NCI-H1436 treated with DMSO at 0.1 percent for 48 hours (cell line): ENCODE measurements at places on chromosomes 7 and 10.
A peak's percentile ranks its signal among the peaks of the same experiment; 100 is the strongest.

- DNase-seq: no peak
Measured at GRCh38 chr10:103635580-103635979, 142.1 kb downstream of the NEURL1 start.

- DNase-seq: no peak
Measured at GRCh38 chr10:59995862-59996261, 89.5 kb upstream of the CCDC6 start.

- no peak for DNase-seq
Measured at GRCh38 chr7:38975944-38976392, 1.7 kb upstream of the POU6F2 start.

GRCh38 chr10:132204781-132205473, 18.2 kb downstream of the DPYSL4 start:
- DNase-seq: no peak

- no peak for DNase-seq
Measured at GRCh38 chr10:118300320-118300719, 41.8 kb downstream of the FAM204A start.

DNA sequence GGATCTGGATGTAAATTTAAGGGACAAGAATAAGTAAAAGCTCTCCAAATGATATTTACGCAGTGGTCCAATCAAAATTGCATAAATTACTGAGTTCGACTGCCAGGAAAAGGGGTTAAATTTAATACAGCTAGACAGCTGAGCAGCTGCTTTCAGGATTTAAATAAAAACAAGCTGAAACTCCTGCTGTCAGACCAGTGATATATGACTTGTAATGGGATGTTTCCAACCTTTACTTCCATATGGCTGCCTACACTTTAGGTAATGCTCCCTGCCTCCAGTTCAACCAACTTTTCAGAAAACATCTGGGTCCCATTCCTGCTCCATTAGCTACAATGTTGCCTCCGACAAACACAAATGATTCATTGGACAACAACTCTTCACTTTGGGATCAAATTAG, 326.3 kb upstream of the DGKB start:
- DNase-seq: no peak

GRCh38 chr7:92461027-92462003, 14.0 kb downstream of the GATAD1 start:
- no peak for DNase-seq

- no peak for DNase-seq
Measured at GRCh38 chr7:755413-755805, 28.3 kb upstream of the PRKAR1B start.

- DNase-seq: peak; percentile 43
Measured at GRCh38 chr10:99845837-99846382, 63.5 kb downstream of the ABCC2 start.

- DNase-seq: no peak
Measured at GRCh38 chr7:130595986-130596385, 72.6 kb downstream of the COPG2 start.

GRCh38 chr10:133394801-133395221, 854 bp downstream of the MTG1 start:
- DNase-seq: no peak

DNA sequence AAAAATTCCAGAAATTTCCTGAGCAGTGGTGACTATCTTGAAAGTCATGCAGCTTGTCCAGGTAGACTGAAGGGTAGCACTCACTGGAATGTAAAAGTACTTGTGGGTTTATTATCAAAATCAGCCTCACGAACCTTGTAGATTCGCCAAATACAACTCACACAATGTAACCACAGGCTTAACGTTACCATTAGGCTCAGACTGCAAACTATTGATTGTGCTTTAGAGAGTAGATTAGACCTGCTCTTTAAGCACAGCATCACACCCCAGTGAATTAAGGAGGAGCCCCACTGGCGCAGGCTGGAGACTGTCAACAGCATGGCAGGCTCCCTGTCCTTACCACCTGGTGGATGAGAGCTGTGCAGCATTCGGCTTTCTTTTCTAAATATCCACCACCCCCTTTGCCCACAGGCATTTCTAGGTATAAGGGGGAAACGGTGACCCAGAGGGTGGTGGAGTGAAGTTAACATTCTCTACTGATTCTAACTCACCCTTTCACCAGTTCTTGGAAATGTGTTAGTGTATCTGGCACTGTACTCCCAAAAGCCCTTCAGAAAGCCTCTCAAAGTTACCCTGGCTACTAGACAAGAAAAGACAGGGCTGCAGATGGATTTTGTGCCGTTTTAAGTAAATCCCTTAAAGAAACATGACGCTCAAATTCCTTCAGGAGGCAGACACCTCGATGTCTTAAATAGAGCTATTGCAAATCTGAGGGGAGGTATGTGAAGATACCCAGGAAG, 56.6 kb downstream of the GSDME start:
- no peak for DNase-seq

GRCh38 chr10:49309691-49310411, 10.9 kb downstream of the C10orf71 start:
- DNase-seq: no peak

DNA sequence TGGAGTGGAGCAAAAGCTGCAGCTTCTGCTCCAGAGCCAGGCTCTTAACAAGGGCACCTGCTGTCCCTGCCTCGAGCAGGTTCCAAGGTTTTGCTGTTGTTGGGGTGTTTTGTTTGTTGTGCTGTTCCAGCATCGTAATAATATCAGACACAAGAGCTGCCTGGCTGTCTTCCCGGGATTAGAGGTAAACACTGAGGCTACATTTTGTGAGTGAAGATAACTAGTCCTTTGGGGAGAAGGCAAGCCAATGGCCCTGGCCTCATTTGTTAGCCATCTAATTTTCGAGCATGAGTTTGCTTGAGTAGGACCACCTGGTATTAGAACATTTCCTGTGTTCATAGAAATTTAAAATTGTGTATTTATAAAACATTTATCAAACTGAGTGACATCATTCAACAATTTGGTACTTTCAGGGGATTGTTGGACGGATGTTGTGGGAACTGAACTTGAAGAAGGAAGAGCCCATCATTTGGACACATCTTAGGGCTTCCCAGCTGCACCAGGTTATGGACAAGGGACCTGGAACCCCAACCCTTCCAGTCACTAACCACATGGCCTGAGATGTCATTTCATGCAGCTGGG, 555.0 kb downstream of the TNS3 start:
- no peak for DNase-seq

DNA sequence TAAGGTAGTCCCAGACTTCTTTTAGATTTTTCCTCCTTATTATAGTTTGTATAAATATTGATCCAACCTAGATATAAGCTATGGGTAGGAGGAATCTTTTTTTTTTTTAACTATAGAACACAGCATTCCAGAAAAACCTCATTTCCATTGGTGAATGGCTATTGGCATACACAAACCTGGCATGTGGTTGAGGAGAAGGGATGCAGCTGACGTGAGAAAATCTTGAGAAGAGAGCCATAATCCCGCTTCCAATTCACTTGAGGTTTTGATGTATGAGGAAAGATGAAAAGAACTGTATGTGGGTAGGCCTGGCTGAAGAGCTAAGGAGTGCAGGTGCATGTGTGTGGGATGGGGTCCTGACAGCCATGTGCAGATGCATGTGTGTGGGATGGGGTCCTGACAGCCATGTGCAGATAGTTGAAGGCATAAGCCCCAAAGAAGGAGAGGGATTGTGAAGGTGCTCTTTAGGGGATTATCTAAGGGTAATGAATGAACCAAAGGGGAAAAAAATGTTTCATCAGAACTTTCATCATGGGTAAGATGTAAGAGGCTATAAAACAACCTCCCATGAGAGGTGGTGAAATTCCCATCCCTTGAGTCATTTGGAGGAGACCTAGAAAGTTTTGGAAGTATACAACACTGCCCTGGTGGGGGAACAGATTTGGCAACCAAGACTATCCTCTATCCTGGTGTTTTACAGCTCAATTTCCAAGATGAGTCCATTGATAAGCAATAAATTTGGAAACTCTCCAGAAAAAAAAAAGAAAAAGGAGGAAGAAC, 3.8 kb upstream of the PKD2L1 start:
- DNase-seq: no peak

GRCh38 chr7:23377134-23377533, 78.0 kb downstream of the MALSU1 start:
- DNase-seq: no peak

DNA sequence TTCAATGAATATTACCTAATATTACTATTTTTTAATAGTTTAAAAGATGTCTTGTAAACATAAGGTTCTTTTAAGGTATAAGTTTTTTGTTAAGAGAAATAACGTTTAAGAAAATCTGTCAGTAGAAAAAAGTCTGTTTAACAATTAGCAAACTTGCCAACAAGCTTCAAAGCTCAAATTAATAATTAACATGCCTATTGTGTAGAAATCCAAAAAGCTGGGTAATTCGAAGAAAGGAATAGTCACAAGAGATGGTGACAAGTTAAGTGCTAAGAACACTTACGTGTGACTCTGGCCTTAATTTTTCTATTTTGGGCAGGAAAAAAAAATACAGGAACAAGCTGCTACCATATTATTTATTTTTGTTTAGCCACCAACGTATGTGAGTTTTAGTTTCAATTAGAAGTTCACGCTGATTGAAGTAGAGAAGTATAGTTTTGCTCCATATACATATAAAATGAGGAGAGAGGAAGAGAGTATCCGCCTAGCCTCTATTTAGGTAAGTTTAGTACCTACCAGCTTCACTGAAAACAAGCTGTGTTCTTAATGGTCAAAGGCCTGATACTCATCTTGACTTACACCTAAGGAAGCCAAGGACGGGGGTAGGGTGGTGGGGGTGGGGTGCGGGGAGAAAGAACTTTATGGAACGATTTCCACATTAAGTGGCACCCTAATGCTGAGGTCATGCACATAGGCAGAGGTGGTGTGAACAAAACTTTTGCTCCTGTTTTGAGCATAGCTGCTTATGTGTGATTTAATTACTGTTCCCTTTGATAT, 43.4 kb upstream of the AGBL3 start:
- no peak for DNase-seq

DNA sequence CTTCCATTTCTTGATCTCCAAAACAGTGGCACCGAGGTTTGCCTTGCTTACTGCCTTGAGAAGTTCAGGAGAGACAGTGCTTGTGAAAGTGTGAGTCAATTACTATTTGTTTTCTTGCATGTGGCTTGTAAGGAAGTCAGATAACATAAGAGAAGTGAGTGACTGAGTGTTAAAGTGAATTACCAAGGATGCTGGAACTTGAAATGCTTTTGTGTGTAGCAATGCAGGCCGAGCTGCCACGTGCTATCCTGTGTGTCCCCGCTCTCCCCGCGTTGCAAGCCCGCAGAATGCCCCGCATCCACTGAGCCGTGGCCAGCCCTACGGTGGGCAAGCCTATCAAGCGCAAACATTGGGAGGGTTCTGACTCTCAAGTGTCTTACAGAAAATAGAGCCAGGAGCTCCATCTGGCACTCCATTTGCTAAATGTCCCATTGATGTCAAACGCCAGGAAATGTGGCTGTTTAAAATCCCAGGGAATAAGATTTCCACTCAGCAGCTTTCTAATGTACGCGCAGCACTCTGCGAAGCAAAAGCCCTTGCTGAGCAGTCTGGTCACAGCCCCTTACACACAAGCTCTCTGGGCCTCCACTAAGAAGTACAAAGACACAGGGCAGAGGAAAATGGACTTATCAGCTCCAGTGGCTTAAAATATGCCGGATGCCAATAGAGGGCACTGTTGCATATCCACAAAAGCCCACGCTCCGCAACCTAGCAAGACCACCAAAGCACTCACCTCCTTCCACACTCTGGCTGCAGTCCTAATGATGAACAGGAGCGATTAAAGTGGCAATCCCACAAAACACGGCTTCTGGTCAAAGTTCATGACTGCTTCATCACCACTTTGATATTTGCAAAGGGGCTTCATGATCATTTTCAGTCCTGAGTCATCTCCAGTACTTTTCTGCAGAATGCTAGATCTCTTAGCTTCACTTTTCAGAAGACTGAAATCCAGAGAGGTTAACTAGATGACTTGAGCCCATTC, 158.0 kb upstream of the ITGB1 start:
- DNase-seq: no peak

DNA sequence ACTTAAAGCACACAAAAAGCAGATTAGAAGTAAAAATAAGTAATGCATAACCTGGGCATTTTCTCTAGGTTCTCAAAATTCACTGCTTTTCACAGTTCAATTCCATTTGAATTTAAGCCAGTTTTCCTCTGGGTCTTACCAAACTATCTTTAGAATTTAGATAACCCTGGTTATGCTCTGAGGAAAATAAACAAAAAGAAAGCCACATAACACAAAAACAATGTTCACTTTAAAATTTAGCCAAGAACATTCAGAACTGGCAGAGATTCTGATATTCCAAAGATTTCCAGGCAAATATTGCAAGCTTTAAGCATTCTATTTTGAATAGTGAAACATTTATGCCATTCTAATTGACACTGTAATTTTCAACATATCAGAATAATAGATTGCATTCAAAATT, 50.7 kb upstream of the PRKG1 start:
- DNase-seq: no peak

GRCh38 chr10:102538811-102539210, 35.0 kb downstream of the SUFU start:
- no peak for DNase-seq

DNA sequence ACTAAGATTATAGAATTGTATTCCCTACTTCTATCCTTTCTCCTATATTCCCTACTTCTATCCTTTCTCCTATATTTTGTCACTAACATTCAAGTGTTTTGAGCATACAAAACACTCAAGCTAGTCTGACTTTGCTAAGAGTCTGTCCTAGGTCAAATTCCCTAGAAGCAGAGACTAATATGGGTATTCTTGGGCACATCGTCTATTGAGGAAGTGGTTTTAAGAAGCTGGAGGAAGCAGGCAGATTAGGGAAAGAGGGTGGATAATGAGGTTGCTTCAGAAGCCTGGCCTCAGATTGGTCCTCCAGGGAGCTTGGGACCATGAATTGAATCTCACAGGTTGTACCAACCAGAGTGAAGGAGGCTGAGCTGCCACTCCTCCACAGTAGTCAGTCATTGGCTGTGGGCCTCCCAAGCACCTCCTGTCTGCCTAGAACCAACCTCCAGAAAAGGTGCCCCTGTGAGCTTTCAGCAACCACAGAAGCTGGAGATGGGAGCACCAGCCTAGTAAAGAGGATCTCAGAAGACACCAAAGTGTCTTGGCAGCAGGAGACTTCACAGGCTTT, 295.9 kb upstream of the PHF14 start:
- no peak for DNase-seq

- DNase-seq: no peak
Measured at GRCh38 chr7:122699017-122699416, at the start of gene RNF133. Gene RNF133, minus strand, starts transcription at chr7:122699117. Its CDS starts 199 bp downstream, at chr7:122698918.

DNA sequence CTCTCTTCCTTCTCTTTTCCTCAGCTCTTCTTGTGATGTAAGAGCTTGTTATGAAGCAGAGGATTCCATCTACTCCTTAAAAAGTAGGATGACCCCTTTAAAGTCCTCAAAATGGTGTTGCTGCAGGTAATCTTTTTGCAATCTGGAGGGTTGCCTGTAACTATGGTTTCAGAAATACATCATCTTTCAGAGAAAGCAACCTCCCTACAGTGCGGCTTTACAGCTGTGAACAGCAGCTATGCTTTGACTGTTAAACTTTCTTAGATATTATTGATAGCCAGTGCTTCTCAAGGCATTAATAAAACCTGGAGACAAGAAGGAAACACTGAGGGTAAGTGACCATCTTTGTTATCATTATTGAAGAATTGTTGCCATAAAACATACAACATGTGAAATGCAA, 86.6 kb upstream of the MDFIC start:
- no peak for DNase-seq

GRCh38 chr10:48904861-48905260, 34.8 kb downstream of the LRRC18 start:
- no peak for DNase-seq

GRCh38 chr7:26420422-26421019, 128.9 kb downstream of the SNX10 start:
- DNase-seq: no peak

GRCh38 chr7:111865430-111865829, 303.1 kb upstream of the IMMP2L start:
- no peak for DNase-seq

GRCh38 chr7:16446508-16446907, 19.0 kb downstream of the SOSTDC1 start:
- DNase-seq: no peak
